Amniotic epithelial cell (primary cell): ENCODE measurements at places on chromosomes 12 and 14.

DNA sequence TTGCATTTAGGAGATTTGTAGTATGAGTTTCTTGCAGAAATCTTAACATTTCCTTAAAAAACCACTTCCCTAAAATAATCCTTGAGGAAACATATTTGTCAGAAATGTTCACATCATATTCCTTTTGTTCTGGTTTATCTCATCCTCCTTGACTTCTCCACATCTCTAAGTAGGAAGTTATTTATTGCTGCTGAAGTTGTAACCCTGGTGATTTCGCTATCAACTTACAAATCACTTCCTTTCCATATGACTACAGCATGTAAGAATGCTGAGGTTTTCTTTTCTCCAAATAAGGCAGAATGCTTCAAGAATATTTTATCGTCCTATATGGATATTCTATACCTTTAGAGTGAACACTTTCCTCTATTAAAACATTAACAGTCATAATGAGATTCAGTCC is 751.7 kb downstream of the NRXN3 start:
- DNase-seq = peak; percentile 95

GRCh38 chr14:32432813-32433538 is 103.9 kb downstream of the AKAP6 start:
- no peak for DNase-seq

DNA sequence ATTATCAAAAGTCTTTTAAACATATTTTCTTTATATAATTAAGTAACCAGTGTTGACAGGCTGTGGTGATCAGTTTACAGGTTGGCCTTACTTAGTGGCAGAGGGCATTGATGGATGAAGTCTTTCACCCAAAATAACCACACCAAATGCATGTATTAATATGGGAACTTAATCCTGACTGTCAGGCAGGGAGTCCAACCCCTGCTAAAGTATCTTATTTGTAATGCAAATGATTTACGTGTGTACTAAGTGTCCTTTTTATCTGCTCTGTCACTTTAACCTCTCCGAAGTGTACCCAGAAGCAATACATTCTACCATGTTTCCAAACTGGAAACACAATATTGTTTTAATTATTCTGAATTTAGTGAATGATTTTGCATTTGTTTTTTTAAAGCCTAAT is 1.4 kb downstream of the MYBPC1 start:
- DNase-seq = no peak

GRCh38 chr12:96882862-96883261 is 24.2 kb upstream of the NEDD1 start:
- peak; percentile 68 for DNase-seq

DNA sequence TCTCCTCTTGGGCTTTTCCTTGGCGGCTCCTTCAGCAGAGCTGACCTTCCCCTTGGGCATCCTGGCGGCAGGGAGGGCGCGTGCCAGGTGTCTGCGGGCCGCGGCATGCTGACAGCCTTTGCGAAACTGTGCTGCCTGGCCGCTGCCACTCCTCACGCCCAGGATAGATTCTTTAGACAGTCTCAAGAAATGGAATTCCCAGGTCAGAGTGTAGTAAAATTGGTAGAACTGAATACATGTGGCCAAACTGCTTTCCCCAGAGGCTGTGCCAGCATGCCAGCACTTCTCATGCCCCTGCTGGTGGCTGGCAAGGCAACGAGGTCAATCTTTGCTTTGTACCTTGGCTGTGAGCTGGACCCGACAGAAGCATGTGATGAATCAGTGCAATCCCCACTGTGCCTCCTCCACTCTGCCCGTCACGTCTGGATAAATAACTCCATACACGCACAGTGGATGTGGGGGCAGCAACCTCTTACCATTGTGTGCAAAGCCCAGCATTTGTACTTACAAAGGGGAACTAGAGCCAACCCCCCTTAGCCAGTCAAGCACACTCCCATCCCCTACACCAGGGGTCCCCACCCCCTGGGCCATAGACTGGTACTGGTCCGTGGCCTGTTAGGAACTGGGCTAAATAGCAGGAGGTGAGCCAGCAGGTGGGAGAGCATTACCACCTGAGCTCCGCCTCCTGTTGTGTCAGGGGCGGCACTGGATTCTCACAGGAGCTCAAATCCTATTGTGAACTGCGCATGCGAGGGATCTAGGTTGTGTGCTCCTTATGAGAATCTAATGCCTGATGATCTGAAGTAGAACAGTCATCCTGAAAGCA is 90.9 kb downstream of the ACTN1 start:
- DNase-seq = peak; percentile 56

- peak; percentile 58 for DNase-seq
These were observed 9.4 kb downstream of the ANKRD9 start for GRCh38 chr14:102500158-102500662.

DNA sequence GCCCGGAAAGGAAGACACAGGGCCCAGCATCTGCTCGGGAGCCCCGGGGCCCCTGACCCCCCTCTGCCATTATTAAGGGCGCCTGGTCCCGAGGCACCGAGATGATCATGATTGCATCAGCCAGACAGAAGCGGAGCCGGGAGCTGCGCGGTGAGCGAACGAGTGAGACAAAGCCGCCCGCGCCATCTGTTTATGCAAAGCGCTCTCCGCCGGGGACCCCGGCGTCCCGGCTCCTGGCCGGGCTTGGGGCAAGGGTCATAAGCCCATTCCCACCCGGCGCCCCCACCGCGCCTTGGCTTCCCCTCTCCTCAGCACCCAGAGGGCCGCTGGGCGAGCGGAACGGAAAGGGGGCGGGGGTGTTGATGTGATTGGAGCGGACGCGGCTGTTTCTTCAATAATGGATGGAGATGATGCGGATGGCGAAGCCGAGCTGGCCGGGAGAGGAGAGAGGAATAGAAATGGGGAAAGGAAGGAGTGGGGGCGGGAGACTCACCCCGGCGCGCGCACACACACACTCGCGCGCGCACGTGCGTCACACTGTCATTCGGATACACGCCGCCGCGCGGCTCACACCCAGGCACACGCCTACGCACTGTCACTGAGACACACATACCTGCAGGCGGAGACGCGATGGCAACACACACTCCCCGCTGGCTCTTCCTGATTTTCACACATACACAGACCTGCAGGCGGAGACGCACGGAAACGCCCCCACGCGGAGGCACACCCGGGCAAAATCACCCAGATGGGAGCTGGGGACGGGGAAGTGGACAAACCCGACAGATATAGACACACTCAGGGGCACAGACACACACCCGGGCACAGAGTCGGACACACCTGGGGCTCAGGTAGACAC is 10.7 kb downstream of the STAC3 start:
- no peak for DNase-seq

- no peak for DNase-seq
These were observed 10.6 kb upstream of the NCOR2 start for GRCh38 chr12:124577986-124578385.

DNA sequence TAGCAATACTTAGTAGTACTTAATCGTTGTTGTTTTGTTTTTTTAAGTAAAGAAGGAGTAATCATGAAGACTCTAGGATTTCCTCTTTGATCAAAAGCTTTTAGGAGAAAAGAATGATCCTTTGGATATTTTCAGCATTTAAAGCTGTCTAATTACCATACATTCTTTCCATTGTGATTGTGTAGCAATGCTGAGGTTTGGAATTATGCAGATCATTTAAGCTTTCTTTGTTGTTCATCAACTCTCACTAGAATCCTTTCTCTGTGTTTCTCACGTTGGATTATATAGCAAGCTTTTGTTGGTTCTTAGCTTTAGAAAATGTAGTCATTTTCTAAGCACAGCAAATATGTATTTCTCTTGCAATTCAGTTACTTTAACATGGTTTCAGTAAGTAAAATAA is 25.8 kb downstream of the CCDC91 start:
- no peak for DNase-seq

DNA sequence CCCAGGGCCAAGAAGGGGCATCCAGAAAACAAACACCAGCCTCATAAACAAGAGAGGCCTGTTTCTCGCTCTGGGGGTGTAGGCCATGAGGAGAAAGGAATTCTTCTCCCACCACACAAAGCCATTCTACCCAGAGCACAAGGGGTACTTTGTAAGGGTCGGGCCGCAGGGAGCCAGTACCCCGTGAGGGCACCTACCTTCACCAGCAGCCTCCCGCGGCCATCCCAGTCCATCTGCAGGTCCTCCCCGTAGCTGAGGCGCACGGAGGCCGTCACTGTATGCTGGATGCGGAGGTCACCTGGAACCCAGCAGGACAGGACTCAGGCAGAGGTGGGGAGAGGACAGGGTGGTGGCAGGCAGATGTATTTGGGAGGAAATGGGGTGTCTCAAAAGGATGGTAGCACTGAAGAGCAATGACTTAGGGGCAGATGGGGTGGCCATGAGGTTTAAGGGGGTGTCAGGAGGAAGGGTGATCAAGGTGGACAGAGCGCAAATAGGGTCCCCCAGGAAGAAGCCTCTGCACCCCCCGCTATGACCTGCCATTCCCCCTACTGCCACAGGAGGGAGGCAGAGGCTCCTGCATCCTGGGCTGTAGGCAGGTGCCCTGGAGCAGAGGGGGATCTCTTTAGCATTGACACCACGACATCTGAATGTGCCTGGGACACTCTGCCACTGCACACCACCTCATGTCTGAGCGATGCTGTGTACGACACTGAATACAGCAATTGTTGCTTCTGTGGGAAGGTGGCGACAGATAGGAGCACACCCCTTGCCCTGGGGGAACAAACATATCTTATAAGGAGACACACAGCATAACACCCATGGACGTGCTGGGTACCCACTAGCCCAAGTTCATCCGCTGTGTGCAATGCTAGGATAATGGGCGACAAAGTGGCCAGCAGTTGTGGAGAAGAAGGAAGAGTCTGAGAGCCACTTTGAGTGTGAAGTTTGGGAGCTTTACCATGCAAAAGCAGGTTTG is 61.4 kb downstream of the VWF start:
- DNase-seq = no peak

DNA sequence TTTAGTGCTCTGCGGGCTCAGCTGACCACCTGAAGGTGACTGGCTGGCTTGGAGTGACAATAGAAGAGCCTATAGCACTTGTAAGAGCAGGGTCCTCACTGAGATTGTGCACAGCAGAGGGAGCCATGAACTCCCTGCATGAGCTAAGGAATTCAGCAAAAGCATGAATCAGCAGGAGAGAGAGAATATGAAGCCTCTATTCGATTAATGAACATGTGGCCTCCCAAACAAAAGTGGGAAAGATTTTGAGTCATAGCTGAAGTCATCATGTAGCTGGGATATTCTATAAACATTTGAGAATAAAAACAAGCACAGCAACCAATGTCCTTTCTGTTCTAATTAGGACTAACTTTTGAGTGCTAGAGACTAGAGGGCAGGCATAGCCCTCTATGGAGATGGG is 626.6 kb downstream of the DIO2 start:
- DNase-seq = peak; percentile 91

DNA sequence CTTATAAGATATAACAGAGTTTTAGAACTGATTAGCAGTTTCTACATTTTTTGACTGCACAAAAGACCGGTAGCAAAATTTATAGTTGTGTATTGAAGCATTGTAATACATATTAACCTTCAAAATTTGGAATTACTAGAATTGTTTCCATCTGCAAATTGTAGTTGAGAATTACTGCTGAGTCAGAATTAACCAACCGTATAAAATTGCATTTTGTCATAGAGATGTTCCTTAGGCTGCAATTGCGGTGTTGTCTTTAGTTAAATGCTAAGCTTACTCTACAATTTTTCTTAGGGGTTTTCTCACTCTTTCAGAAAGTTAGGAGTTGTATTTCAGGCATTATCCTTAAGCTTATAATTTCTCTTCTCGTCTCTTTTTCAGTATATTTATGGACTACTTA is 132.2 kb downstream of the PLEKHA5 start:
- no peak for DNase-seq

DNA sequence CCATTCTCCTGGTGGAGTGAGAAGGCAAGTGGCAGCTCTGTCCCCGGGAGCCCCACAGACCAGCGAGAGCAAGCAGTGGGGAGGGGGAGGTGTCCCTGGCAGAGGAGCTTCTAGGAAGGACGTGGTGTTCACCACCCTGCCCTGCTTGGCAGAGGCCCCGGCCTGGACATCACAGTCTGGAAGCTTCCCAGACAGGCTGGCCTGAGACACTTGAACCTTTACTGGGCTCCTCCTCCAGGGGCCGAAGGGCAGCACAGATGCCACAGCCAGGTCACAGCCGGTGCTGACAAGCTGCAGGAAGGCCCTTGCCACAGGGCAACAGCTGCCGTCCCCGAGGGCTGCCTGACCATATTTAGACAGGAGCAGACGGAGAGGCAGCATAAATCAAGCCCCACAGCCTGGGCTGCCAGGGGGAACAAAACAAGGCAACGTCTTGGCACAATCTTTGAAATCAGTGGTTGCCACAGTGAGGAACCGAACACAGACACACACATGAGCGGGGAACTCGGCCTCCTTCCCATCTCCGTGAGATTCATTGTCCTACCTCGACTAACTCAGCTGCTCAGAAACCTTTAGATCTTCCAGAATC is 28.5 kb downstream of the PRIMA1 start:
- no peak for DNase-seq

DNA sequence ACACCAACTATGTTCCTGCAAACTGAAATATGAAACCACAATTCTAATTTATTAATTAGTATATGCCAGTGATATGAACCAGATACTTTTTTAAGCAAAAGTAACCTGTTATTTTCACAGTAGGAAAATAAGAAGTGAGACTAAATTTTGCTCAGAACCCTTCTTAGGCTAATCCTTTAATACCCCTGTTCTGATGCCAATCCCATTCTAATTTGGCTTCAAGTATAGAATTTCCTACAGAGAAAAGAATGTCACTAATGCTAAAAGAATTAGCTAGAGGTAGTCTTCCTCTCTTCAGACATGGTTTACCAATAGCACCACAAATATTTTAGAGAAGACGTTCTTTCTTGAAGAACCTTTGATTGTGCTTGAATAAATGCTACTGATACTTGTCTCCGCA is 758.4 kb downstream of the FLRT2 start:
- no peak for DNase-seq

DNA sequence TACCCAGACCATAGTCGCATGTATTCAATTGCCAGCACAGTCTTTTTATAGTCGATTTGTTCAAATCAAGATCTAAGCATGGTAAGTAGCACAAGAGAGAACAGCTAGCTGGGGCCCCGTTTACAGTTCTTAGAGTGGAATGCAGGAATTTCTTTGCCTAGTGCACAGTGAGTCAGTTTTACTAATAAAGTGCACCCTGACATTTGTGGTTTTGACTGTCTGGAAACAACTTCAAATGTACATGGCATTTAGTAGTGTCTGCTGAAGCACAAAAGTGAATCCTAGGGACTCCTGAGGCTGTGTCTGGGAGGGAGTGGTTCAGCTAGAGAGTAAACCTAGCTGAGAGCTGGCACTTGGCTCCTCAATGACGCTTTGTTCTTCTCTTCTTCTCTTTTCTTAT is 64.9 kb downstream of the TMX1 start:
- DNase-seq = peak; percentile 94

DNA sequence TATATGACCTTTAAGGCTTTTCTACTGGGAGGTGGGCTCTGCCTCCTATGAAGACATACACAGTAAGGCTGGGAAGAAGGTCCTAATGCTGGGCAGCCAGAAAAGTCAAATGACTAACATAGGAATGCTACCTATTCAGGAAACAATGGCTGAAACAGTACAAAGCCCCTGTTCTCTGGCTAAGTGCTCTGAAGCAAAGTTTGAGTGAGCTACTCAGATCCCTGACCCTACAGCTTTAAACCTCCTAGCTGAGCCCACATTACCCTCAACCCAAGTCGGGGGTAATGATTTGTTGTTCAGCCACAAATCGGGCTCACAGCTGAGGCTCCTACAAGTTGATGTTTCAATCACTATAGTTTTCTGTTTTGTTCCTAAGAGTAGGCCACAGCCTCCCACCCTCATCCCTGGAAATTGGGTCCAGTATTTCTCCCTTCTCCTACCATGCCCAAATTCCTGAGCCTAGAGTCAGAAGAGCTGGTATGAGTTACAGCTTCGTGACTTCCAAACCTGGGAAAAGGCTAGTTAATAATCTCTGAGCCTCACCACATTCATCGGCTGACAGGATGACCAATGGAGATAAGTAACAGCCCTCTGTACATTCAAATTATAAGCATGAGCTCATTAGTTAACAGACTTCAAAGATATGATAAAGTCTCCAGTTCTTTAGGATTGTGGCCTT is 46.5 kb downstream of the BTBD7 start:
- peak; percentile 70 for DNase-seq
